HepG2 (cell line): ENCODE measurements at places on chromosomes 12 and 14.

DNA sequence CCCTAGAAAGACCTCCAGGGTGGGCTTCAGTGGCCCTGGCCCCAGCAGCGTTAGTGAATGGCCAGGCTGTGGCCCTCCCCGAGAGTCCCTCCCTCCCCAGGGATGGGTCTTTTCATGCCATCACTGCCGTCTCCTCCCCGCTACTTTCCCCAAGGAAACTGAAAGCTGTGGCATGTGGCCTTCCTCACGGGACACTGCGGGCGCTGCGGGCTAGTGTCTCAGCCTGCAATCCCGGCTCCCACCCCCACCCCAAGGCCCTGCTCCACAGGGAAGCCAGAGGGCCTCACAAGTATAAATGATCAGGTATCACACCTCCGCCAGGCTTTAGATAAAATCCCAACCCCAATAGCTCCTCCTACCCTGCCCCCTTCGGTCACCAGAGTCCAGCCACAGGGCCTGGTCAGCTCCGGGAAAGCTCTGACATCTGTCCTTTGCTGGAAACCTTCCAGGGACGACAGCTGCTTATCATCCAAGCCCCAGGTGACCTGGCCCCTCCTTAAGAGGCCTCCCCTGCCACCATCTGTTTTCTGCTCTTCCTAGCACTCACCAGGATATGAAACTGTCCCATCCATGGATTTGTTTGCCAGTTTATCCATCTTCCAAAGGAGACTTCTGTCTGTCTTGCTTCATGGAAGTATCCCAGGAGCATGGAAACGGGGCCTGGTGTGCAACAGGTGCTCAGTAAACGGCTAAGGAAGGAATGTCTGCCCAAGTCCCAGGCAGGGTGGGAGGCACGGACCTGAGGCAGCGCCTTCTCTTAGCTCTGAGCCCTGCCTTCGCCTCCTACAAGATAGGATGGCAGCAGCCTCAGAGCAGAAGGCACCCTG, 31.6 kb downstream of the CCDC85C start:
- no peak for DNase-seq

DNA sequence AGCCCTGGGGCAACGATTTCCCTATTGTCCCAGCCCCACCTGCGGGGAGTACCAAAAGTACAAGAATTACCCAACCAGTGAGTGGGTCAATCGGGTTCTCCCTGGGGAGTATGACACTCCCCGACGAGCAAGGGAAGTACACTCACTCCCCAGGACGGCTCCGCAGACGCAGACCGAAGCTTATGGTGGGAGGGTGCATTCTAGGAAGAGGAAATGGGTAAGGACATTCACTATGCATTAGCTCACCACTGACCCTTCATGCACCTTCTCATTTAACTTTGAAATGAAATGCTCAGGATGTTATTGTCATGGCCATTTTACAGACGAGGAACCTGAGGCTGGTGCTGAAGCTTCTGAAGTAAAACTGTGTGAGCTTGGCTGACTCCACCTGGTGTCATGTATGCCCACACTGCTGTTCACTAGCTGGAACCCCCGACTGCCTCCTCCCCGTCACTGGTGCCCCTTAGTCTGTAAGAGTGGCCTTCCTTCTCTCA, 45.8 kb upstream of the TMED10 start:
- no peak for DNase-seq

GRCh38 chr12:78455991-78456390, 408.6 kb upstream of the SYT1 start:
- DNase-seq = no peak

DNA sequence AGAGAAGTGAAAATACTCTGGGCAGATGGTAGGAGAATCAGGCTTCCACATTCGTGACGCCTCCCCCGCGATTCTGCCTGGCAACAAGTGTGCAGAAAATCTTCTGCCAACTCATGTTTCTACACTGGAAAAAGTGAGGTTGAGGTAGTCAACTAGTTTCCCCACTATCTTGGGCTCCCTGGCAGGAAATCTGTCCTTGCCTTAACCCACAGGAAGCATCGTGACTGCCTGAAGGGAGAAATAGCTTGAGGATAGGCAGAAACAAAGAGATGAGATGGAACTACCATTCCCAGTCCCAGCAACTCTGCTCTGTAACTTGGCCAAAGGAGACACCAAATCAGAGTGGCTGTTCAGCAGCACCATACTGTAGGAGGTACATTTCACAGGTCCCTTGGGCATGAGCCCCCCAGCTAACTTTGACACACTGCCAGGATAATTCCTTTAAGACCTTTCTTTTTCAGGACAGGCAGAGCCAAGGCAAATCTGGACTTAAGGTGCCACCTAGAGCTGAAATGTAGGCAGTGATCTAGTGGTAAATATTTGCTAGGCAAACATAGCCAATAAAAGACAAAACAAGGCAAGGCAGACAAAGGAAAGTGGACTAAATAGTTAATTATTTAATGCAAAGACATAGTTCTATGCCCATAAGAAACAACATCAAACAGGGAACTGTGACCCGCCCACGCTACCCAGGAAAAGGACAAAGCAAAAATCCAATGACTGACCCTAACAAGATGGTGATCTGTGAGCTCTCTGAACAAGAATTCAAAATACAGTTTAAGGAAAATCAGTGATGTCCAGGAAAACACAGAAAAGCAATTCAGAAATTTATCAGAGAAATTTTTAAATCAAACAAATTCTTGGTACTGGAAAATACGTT, 205.1 kb downstream of the PTPRO start:
- peak; percentile 28 for DNase-seq

DNA sequence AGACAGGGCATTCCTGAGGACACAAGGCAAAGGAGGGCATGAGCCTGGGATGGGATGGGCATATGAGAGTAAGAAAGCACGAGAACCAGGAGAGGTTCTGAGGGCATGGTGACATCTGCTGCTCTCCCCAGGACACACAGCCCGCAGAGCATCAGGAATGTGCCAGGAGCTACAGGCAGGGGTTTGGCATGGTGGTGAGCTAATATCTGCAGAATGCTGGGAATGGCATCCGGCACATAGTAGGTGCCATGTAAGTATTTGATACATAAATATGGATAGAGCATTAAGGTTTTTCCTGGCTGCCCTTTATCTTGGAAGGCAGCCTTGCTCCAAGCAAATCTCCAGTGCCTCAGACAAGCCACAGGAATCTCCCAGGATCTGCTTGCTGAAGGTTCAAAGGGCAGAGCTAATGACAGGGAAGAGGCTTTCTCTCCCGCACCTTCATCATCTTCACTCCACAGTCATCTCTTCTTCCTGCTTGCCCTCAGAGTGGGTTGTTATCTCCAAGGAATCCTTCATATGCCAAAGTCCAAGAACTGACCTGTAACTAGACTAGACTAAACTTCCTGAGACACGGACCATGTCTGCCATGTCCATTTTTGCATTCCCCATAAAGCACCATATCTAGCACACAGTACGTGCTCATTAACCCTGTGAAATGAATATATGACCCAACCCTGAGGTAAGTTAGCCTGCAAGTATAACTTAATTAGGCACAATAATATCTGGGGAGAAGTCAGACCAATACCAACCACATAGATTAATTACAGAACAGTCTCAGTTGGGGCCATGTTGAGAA, 62.0 kb upstream of the SCN8A start:
- DNase-seq = no peak

GRCh38 chr12:1837541-1838204, 17.3 kb downstream of the LRTM2 start:
- peak; percentile 90 for DNase-seq

DNA sequence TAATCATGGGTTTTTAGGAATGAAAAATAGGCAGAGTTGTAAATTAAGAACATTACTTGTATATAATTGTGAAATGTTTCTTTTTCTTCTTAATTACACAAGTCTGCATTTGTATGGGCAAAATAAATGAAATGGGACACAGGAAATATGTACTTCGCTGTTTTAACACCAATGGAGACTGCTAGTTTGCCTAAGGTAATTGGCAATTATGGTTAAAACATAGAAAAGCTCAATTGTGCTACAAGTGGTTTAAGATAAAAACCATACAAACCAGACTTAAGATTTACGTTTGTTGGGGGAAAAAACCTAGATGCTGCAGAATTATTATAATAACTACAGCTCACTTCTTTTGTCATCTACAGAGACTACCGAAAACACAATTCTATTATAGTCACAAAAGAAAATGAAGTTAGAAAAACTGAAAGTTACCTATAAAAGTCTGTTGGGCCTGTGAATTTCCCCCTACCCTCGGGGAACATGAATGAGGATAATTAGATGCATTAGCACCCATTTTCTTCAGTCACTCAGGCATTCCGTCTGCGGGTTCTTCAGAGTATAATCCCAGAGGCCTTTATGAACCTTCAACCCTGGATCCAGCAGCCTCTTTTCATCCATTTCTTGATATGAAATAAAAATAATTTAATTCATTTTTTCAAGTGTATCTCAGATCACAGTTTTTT, 37.2 kb downstream of the BTBD7 start:
- no peak for DNase-seq

DNA sequence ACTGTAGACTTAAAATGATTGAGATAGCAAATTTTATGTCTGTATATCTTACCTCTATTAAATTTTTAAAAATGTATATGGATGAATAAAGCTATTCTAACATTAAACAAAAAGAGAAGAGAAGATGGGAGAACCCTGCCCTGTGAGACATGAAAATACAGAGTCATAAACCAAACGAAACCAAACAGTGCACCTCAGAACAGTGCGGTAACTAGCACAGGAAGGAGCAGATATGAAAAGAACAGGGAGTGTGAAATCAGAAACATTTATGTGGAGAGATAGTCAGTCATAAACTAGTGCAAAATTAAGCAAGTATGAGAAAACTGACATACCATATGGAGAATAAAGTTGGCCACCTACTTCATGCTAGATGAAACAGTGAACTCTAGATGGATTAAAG, 135.1 kb downstream of the ERC1 start:
- no peak for DNase-seq

GRCh38 chr12:21599143-21599999, 5.3 kb downstream of the GYS2 start:
- DNase-seq = no peak

DNA sequence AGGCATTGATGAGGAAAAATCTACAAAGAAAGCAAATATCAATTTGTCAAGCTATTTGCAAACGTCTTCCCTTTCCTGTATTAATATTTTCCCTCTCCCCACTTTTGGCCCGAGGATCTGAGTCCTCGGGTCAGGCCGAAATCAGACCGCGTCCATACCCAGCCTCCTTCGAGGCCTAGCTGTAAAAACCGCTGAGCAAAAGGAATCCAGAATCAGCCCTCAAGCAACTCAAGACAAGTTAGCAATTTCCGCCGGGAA, 353 bp upstream of the MAPK1IP1L start:
- no peak for DNase-seq

DNA sequence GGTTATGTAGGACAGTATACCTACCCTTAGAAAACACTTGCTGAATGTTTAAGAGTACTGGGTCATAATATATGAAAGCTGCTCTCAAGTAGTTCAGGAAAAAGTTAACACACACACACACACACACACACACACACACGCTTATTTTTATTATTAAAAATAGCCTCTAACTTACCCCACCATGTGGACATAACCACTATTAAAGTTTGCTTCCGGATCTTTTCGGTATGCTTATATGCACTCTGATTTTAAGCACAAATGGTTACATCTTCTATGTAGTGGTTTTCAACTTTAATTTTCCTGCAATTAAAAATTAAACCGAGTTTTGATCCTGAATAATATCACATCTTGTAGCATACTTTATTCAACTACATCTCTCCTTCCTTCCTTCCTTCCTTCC, 84.9 kb upstream of the TRAF3 start:
- no peak for DNase-seq

- DNase-seq = peak; percentile 65
Observed at GRCh38 chr14:67674480-67675218, at the start of gene VTI1B. VTI1B (minus strand) TSS chr14:67674632; CDS start chr14:67674489, 143 bp downstream.

GRCh38 chr12:59833408-59833807, 237.6 kb downstream of the SLC16A7 start:
- no peak for DNase-seq

DNA sequence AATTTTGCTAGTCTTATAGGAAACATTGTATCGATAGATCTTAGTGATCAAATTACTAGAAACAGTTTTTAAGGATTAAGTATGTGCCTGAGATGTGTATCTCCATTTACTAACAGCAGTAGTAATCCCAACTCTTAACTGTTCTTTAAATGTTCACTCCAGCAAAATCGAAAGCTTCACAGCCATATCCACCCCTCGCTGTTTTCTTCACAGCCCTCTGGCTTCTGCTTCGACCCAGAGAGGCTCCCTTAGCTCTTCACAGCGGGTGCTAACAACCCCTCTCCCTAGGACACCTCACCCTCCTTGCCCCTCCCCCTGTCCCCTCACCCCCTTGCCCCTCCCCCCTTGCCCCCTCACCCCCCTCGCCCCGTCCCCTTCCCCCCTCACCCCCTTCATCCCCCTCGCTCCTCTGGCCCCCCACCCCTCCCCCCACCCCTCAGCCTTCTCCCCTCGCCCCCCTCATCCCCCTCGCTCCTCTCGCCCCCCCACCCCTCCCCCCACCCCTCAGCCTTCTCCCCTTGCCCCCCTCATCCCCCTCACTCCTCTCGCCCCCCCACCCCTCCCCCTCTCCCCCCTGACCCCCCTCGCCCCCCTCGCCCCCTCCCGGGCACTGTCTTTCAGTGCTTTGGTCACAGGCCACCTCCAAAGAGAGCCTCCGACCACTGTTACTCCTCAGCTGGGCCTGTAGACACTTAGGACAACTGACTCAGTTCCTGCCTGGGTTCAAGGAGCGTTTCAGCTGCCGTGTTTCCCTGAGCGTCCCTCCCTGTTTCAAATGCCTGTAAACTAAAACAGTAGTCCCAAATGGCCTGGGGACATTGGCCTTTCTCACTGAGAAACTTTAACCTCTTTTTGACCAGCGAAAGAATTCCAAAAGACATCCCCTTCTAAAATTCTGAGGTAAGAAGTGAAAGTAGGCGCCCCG, 46.0 kb upstream of the DYNC1H1 start:
- no peak for DNase-seq

DNA sequence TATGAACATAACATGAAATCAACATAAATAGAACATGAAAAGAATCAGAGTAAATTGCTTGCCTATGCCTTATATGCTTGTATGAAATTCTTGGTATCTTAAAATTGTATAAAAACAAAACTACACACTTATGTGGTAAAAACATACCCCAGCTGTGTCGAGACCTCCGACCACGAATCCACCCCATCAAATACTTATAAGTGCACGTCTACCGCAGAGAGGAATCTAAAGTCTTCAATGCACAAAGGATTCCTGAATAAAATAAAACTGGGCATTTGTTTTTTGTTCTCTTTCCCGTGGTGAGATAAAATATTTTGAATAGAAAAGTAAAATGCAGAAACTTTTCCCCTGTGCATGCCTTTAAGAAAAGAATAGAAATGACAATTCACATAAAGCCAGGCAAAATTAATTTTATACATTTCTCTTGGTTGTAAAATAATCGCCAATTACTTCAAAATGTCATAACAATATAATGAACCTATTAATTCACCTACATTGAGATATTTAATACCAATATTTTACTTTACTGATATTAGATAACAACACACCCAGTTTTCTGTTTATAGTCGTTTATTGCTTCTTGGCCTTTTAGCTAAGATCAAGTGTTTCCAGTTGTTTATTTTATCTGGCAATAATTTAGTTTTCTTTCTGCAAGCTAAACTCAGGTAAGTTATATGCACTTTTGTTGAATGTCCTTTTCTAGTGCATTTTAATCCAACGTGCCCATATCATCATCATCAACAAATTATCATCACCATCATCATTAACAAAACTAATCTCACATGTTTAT, 1.0 kb downstream of the KLRK1 start:
- no peak for DNase-seq

GRCh38 chr14:44070046-44070445, 437.0 kb downstream of the FSCB start:
- DNase-seq = no peak
